ENCODE measurements at places on chromosomes 4 and X.

- no peak for DNase-seq
These were observed 183.2 kb downstream of the RAP1GDS1 start for GRCh38 chr4:98444371-98444770.

- DNase-seq, result no peak
These were observed 71.1 kb downstream of the TRAM1L1 start for GRCh38 chr4:117014236-117014635.

DNA sequence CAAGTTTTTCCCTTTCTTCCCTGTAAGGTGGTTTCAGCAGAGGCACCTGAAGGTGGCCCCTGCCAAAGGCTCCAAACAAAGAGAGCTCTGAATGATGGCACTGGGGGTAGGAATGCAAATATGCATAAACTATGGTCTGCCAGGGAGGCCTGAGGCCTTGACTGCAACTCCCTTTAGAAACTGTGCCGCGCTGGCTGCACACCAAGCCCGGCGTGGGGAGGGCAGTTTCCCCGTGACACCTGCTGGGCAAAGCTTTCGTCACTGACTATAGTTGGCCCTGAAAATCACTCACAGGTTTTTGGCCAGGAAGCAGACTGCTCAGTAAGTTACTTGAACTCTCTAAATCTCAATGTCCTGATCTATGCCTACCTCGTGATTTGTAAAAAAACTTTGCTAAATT lies 97.8 kb upstream of the ATOH1 start:
- DNase-seq, result no peak

GRCh38 chr4:74016068-74016467 lies 17.6 kb upstream of the CXCL5 start:
- DNase-seq, result no peak

- no peak for DNase-seq
These were observed 578.1 kb upstream of the AADAT start for GRCh38 chr4:170667814-170668213.

DNA sequence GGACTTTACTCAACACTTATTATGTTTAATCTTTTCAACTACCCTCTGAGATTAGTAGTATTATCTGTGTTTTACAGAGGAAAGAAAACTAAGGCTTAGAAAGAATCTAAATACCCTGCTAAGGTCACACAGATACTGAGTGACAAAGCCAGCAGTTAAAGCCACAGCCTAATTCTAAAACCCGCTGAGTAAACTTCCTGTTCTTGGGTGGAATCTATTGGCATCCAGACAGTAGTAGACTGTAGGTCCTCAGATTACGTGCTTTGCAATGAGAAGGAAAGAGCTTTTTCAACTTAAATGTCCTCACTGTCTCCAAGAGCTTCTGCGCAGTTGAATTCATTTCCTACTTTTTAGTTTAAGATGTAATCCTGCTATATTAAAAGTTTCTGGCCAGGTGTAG lies 126.0 kb downstream of the TENM3 start:
- peak; percentile 44 for DNase-seq

GRCh38 chr4:37584493-37585060 lies 101.6 kb downstream of the RELL1 start:
- DNase-seq, result no peak
